MCF 10A (cell line): ENCODE measurements at places on chromosomes 13 and 19.

GRCh38 chr13:33940898-33941297 is 122.9 kb downstream of the RFC3 start:
- DNase-seq: peak; percentile 91

DNA sequence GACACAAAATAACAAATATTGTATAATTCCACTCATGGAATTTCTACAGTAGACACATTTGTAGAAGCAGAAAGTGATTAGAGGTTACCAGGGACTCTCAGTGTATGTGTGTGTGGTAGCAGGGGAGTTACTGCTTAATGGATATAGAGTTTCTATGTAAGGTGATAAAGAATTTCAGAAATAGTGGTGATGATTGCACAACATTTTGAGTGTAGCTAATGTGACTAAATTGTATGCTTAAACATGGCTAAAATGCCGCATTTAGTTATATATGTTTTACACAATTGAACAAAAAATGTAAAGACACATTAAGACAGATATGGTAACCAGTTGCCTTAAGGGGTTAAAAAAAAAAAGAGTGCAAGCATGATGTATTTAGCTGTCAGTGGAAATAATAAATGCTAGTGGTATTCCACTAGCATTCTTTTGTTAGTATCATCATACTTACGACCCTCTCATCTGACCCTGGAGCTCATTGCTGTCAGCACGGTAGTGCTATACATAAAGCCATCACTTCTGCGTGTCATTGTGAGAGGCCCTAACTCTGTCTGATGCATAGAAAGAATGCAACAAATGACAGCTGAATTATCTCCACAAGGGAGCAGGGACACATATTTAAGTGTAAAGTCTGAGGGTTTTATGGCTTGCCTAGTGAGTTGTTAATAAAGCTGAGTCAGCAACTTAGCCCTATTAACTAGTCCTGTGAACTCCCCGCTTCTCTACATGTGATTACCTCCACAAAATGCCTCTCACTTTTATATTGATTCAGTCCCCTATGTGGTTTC is 134.1 kb upstream of the RXFP2 start:
- DNase-seq: no peak

GRCh38 chr13:32503727-32504126 is 34.9 kb downstream of the N4BP2L2 start:
- no peak for DNase-seq

DNA sequence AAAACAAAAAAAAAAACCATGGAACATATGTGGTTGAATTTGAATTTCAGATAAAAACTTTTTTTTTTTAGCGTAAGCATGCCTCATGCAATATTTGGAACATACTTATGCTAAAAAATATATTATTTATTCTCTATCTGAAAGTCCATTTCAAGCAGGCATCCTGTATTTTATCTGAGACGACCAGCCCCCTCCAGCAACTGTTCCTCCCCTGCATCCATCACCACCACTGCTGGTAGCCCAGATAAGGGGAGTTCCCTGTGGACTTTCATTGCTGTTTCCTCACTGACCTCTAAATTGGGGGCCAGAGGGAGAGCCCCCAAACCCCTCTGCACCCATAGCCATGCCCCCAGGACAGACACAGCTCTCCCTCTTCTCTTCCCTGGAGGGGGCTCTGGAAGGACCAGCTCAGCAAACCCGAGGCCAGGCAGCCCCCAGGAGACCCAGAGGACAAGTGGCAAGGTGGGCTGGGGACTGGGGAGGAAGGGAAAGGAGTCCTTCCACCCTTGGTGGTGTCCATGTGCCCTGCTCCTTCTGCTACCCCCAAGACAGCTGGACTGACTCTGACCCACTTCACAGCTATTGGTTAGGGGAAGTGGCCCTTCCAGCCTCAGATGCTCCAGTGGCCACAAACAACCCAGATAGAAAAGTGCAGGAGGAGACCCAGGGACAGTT is 6.6 kb upstream of the SIGLEC12 start:
- no peak for DNase-seq

- DNase-seq: no peak
These were observed 386.3 kb downstream of the KCTD12 start for GRCh38 chr13:76499891-76500290.
